ENCODE measurements at places on chromosomes 1 and 21.

DNA sequence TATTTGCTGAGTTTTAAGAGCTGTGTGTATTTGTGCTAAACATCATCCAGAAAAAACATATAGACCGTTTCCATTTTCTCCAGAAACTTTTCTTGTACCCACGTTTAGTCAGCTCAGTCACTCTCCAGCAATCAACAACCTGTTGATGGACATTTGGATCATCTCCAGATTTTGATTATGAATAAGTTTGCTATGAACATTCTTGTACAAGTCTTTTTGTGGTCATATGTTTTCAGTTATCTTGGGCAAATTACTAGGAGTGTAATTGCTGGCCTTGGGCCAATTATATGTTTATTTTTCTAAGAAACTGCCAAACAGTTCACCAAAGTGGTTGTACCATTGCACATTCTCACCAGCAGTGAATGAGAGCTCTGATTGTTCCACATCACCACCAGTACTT lies 221.8 kb downstream of the CENPF start:
- DNase-seq, result no peak

GRCh38 chr1:19676438-19676922 lies 11.8 kb downstream of the HTR6 start:
- peak; percentile 27 for DNase-seq

GRCh38 chr1:65821386-65821785 lies 28.7 kb downstream of the PDE4B start:
- DNase-seq, result no peak

DNA sequence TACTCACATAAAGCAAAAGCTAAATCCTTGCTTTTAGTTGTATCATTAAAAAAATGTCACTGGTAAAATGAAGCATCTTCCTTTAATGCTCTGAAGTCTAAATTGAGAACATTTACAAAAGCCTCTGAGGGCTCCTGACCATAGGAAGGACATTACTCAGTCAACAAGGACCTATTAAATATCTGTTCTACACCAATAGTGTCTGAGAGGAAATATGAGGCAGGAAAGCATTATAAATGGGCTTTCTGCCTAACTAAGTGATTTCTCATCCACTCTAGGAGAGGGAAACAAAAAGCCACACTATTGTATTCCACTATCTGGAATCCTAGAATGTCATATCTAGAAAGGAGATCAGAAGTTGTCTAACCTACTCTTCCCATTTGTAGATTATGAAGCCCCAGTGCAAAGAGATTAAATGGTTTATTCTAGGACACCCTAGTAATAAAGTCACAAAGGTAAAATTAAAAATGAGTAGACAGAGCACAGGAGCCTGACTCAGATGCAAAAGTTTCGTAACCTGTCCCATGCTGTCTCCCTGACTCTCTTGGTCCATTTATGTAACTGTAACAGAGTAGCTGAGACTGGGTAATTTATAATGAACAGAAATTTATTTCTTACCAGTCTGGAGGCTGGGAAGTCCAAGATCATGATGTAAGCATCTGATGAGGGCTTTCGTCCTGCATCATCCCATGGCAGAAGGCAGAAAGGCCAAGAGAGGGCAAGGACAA lies 17.6 kb downstream of the RGS1 start:
- no peak for DNase-seq

DNA sequence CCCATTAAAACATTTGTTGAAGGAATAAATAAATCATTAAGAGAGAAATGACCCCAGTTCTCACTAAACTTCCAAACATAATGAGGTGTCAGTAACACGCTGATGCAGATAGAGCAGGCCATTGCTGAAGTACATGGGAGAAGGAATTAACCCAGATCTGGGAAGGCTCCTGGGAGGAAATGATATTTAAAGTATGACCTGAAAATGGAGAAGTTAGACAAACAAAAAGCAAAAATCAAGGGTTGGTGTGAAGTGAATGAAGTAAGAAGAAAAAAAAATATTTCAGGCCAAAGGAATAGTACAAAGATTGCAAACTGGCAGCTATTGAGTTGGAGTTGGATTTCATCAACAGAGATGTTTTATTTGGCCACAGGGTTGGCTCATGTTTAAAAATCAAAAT lies 71.4 kb downstream of the RGS2 start:
- DNase-seq, result no peak

DNA sequence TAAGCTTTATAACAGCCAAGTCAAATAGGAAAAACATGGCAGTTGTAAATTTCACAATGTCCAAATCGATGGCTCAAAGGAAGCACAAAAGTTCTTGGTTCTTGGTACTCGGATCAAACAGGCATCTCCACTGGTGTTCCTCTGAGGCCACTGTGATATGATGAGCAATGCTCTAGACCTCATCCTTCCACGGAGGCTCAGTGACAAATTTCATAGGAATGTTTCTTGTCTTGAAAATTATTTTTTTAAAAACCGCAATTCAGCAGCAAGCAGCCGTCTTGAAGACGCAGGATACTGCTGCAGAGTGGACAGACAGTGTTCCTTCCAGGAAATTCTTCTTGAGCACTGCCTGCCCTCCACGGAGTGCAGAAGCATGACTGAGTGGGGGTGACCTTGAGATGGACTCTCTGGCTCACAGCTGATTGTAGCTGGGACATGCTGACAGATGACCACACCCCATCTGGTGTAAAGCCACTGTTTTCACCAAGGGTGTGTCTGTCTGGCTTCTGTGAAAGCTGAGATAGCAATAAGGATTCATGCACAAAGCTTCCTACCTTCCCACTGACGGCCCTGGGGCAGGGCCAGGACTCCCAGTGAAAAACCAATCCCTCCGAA lies 61.9 kb downstream of the TIAM1 start:
- DNase-seq, result no peak

DNA sequence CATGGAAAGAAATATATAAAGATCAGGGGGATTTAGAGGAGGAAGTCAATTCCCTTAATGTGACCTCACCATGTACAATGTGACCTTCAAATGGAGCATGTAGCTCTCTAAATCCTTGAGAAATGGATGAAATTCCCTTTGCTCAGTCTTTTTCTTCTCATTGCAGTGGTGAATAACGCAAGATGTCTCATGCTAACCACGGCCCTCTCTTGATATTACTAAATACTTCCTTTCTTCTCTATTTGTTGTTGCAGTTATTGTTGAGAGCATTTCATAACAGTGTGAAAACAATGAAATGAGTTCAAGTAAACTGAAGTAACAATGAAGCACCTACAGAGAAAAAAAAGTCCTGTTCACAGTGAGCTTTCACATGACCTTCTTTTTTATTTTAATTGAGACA lies 55.6 kb downstream of the ZNF281 start:
- peak; percentile 59 for DNase-seq

GRCh38 chr1:32337855-32338636 lies 2.0 kb upstream of the MARCKSL1 start:
- DNase-seq, result peak; percentile 81

DNA sequence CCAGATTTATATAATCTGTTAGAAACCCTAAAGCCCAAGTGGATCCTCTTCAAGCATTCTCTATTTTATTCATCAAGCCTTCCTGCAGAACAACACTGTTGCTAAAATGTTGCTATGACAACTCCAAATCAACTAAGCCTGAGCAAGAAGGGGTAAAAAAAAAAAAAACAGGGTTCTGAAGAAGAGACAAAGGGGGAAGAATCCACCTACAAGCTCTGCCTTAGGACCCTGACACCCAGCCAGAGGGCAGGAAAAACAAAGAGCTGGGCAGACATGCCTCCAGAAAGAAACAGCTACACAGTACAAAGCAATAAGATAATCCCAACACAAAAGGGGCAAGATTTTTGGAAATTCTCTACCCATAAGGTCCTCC lies 1.3 kb downstream of the USF1 start:
- no peak for DNase-seq

GRCh38 chr1:247646867-247647266 lies 32.7 kb downstream of the OR13G1 start:
- no peak for DNase-seq

DNA sequence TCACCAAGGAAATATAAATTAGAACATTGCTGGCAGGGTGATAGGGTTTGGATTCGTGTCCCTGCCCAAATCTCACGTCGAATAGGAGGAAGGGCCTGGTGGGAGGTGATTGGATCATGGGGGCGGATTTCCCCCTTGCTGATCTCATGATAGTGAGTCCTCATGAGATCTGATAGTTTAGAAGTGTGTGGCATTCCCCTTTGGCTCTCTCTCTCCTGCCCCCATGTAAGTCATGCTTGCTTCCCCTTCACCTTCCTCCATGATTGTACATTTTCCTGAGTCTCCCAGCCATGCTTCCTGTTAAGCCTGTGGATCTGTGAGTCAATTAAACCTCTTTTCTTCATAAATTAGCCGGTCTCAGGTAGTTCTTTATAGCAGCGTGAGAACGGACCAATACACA lies 60.6 kb downstream of the VPS26C start:
- peak; percentile 47 for DNase-seq

- no peak for DNase-seq
These were observed 355.7 kb upstream of the DPYD start for GRCh38 chr1:98276514-98276913.

DNA sequence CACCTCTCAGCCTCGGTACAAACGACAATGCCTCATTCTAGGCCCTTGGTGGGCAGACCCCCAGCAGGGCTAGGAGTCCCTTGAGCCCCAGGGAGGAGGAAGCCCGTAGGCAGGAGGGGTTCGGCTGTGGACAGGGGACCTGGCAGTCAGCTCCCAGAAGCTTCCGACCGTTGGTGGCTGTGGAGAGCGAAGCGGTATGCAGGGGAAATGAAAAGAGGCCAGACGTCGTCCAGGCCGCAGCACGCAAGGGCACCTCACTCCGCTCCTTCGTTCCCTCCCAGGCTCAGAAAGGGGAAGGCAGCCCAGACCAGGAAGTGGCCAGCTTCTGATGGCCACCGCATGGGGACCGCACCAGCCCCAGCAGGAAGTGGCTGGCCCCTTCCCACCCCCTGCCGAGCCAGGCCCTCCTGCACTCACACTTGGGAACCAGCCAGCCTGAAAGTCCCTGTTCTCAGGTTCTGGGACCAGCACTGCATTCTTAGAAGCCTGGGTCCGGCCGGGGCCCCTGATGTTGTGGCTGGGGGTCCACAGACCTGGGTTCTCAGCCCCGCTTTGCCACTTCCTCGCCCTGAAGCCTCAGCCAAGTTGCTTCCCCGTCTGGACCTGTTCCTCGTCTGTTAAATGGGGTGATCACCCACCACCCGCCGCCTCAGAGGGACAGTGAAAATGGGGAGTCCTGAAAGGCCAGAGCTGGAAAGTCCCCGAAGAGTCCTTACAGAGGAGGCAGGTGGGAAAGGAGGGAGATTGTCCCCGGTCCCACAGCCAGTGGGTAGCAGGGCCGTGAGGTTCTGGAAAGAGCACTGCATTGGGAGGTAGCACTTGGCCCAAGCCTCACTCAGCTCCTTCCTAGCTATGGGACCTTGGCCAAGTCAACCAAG lies 104.0 kb upstream of the RUNX3 start:
- DNase-seq, result peak; percentile 92

DNA sequence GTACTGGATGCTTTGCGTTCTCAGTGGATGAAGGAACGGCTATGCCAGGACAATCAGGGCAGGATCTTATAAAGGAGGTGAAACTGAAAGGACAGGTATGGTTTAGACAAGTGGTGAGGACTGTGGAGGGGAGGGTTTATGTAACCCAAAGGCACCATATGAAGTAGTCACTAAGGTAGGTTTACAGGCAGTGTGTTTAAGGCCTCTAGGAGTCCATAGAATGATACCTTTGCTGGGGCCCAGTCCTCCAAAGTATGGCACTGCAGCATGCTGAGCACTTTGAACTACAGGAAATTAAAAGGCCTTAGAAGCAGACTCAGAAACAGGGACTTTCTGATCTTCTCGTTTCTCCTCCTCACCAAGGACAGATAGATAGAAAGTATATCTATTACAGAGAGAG lies 304.7 kb upstream of the USP25 start:
- no peak for DNase-seq

All from GM12865 (cell line).